GM04504 (cell line): ENCODE measurements at places on chromosomes 7 and 10.

- no peak for DNase-seq
Observed at GRCh38 chr10:35327790-35328403, 8.4 kb upstream of the CCNY start.

- DNase-seq = no peak
Observed at GRCh38 chr7:114478384-114478783, 63.8 kb downstream of the FOXP2 start.

DNA sequence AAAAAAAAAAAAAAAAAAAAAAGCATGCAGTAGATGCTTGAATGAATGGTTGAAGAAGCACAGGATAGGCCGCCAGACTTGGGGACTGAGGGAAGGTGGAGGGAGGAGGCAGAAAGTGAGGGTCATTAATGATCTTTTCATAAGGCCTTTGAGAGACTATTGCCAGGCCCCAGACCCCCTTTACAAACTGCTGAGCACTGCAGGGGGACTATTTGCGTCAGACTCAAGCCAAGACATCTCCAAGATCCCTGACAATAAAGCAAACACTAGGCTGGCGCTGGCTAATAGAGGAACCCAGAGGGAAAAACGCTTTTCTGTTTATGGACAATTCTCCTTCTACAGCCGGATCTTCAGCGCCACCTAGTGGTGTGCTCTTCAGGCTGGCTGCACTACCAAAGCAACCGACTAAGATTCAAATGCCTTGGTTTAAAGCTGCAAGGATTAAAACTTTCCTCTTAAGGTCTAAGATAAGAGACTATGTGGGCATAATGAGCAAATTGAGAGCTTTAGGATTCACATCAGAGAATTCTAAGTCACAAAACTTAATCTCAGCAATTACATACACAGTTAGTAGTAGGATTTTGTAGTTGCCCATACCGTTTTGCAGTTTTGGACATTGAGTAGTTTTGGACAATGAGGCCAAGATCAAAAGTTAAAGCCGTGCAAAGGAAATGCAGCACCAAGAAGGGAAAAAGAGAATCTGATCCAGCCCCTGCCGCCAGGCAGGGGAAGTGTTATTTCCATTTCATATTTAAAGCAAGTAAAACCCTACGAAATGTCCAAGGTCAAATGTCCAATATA, 17.9 kb upstream of the AGK start:
- peak; percentile 43 for DNase-seq

DNA sequence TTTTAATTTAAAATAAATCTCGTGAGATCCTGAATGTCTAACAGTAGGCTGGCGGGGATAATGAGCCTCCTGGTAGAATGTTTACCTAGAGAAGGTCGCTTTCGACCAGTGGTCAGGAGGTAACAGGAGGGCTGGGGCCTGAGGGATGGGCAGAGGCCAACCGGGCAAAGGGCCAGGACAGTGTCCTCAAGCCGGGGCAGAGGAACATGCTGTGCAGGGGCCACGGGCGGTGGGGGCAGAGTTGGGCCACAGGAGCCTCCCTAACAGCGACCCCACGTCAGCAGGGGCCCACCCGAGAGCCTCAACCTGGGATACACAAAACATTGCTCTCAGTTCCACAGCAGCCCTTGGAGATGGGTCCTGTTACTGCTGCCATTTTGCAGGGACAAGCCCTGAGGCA, 14.5 kb downstream of the CFAP46 start:
- no peak for DNase-seq

DNA sequence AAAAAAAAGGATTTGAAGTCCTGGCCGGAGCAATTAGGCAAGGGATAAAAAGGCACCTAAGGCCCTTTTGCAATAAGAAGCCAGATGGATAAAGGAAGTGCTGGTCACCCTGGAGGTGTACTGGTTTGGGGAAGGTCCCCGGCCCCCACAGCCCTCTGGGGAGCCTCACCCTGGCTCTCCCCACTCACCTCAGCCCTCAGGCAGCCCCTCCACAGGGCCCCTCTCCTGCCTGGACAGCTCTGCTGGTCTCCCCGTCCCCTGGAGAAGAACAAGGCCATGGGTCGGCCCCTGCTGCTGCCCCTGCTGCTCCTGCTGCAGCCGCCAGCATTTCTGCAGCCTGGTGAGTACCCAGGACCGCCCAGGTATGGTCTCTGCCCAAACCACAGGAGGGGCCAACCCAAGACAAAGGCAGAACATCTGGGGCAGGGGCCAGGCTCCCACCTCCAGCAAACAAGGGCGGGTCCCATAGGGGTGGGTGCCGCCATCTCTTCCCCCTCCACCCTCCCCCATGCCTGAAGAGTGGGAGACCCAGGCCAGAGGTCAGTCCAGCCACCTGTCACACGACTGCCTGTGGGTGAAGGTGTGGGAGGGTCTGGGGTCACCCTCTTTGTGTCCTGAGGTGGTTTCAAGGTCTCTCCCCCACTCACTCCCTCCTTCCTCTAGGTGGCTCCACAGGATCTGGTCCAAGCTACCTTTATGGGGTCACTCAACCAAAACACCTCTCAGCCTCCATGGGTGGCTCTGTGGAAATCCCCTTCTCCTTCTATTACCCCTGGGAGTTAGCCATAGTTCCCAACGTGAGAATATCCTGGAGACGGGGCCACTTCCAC, at the start of gene PILRB:
Gene PILRB, plus strand, starts transcription at position 91 of the 830 bp plus-strand sequence. Its CDS starts 186 bp downstream, at position 277.
- no peak for DNase-seq

- DNase-seq = no peak
Observed at GRCh38 chr10:123613346-123613850, 52.8 kb upstream of the GPR26 start.

- no peak for DNase-seq
Observed at GRCh38 chr10:124318811-124319210, 99.9 kb downstream of the OAT start.
